ENCODE measurements at places on chromosomes 3 and 15.

DNA sequence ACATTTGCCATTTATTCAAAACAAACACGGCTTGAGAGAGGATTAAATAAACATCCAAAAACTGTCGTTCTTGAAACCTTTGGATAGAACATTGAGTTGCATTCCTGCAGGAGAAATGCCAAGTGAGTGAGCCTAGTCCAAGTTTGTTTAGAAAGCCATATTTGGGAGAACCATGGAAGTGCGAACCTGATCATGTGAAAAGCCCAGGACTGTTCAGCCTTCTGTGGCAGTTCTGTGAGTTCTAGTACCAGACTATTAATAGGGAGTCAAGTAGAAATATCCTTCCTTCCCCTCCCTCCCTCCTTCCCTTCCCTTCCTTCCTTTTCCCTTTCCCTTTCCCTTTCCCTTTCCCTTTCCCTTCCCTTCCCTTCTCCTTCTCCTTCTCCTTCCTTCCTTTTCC lies 470.4 kb downstream of the LPP start:
- no peak for DNase-seq

DNA sequence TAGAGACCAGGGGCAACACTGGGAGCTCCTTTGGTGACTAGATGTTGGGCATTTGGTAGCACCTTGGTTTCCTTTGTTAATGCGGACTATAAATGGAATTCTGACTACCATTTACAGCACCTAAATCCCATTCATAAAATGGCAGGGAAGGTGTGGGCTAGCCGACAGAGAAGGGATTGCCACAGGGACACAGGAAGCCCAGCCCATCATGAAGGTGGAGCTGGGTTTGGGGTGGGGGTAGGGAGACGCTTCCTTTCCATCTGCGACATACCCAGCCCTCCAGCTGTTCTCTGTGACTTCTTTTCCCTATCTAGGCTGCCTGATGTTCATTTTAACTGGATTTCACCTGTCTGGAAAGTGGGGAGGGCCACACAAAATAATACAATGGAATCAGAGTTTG lies 21.0 kb downstream of the ABHD2 start:
- no peak for DNase-seq

GRCh38 chr15:79656151-79657000 lies 224.2 kb downstream of the MINAR1 start:
- no peak for DNase-seq

DNA sequence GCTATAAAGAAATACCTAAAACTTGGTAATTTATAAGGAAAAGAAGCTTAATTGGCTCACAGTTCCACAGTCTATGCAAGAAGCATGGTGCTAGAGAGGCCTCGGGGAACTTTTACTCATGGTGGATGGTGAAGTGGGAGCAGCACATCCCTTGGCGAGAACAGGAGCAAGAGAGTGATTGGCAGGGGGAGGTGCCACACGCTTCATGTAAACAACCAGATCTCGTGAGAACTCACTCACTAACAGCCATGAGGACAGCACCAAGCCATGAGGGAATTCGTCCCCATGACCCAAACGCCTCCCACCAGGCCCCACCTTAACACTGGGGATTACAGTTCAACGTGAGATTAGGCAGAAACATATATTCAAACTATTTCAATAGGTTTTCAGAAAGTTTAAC lies 28.0 kb downstream of the GABRB3 start:
- DNase-seq, result no peak

- no peak for DNase-seq
Observed at GRCh38 chr3:98701071-98701675, 62.0 kb upstream of the ST3GAL6 start.

- DNase-seq, result no peak
Observed at GRCh38 chr3:117844676-117845075, 1135.1 kb downstream of the TUSC7 start.

GRCh38 chr3:72196377-72196929 lies 411.5 kb upstream of the PROK2 start:
- DNase-seq, result no peak

GRCh38 chr3:132556508-132557159 lies 40.4 kb upstream of the ACKR4 start:
- no peak for DNase-seq

GRCh38 chr3:12952343-12953200 lies 111.2 kb upstream of the RPL32 start:
- no peak for DNase-seq

GRCh38 chr3:13352621-13353131 lies 67.4 kb downstream of the NUP210 start:
- peak; percentile 37 for DNase-seq

DNA sequence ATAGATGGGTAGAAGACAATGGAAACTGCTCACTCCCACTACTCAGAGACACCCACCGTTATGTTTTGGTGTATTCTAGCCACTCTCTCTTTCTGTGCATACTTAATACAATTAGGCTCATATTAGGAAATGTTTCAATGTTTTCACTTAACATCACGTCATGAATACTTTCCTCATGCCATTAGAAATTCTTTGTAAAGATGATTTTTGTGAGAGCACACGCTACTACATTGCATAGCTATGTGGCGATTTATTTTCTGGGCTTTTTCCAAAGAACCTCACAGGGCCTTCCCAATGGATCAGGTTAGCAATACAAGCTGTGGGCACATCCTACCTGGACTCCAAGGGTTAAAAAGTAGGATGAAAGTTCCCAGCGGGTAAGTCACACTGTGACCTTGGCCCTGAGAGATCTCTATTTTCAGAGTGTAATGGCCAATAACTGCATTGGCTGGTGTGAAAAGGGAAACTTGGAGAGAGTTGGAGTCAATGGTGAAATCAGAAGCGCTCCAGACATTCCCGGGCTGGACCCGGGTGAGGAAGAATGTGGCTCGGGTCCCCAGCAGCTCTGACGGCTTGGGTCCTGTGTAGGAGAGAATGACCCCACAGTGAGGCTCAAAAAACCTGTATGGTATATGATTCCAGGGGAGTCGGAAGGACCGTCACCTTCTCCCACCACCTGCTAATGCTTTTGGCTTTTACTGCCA lies 25.8 kb upstream of the TGM5 start:
- DNase-seq, result no peak

DNA sequence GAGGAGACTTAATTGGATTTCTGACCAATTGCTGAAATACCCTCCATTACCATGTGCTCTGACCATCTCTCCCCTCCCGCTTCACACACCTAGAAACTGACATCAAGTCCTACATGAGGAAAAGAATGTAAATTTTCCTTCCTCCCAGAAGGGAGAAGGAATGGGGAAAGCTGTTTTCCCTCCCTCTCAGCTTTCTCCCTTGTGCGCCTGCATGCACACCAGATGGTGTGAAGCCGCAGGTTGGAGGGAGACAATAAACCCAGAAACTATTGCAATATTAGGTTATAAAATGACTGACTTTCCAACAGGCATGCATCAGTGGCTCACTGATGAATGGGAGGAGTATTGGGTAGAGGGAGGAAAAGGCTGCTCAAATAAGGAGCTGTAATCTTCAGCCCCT lies 50.9 kb downstream of the MB21D2 start:
- DNase-seq, result no peak

DNA sequence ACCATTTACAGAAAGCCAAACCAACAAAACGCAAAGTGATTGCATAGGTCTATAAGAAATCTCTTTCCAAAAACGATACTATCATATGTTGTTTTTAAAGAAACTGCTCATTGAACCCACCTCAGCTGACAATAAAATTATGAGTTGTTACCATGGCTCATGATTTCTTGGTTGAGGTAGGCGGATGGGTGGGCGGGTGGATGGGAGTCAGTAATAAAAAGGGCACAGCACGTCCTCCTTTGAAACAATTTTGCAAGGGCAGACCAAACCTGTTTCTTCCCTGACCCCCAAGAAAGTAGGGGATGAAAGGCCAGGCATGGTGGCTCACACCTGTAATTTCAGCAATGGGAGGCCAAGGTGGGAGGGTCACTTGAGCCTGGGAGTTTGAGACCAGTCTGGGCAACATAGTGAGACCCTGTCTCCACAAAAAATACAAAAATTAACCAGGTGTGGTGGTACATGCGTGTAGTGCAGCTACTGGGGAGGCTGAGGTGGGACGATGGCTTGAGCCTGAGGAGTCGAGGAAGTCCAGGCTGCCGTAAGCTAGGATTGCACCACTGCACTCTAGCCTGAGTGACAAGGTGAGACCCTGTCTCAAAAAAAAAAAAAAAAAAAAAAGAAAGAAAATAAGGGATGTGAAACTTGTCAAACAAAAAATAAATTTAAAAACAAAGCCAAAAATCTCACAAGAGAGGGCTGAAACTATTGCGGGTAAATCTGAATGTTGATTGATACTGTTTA lies 2.1 kb downstream of the ABHD10 start:
- peak; percentile 41 for DNase-seq

- no peak for DNase-seq
Observed at GRCh38 chr3:156769721-156770654, 56.2 kb upstream of the LEKR1 start.

DNA sequence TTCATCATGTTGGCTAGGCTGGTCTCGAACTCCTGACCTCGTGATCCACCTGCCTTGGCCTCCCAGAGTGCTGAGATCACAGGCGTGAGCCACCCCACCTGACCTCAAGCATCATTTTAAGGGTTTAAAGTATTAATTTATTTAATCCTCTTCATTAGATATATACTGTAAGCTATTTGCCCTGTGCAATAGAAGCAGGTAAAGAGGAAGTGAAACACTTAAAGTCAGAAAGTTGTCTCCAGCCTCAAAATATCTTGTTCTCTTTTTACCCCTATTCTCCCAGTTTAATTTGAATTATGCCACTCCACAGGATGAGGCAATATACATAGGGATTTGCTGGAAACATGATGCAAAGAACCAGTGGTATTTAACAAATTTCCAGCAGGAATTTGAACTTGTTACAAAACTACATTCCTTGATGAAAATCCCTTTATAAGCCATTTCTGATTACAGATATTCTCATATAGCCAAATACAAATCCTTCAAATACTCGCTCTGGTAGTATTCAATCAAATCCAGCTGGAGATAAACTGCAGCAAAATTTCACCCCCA lies 2.0 kb downstream of the NDUFB5 start:
- DNase-seq, result no peak

DNA sequence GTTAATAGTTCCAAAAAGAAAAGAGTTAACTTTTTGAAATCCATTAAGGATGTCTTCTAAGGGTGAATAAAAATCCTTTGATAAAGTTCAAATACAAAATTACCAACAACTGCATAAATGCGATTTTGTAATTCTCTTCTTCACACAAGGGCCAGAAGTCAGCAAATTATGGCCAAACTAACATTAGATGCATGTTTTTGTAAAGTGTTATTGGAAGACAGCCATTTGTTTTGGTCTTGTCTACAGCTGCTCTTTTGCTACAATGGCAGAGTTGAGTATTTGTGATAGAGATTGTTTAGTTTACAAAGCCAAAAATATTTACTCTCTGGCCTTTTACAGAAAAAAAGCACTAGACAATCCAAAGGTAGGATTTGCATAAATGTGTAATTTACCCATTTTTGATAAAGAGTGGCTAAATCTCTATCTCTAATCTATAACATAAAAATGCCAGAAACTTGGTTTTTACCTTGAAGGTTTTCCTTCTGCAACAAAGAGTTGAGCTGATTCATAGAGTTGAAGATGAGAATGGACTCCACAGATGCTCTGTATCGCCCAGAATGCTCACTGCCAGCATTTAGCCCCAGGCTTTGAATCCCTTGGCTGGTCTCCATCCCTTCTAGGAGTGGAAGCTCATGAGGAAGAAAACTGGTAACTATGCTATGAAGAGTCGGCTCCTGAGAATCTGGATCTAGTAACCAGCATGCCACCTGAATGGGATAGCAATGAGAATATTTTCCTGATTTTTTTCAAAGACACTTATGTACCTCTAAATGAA lies 64.5 kb downstream of the POLQ start:
- DNase-seq, result no peak

DNA sequence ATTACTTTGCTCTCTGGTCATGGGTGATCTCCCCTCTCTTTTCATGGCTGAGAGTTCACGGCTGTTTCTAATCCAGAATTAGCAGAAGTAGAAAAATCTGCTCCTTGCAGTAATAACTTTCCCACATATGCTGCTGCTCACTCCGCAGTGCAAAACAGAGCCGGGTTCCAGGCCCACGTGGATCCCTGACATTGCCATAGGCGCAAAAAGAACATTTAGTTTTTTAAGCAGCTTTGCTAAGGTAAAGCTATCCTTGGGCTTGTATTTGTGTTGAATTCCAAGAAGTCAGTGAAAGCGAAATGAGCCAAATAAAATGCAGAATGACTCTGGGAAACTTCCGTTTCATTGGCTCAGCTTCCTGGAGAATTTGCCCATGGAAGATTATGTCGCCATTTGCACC lies 633.7 kb upstream of the SUCLG2 start:
- no peak for DNase-seq

GRCh38 chr3:194077602-194078001 lies 58.3 kb upstream of the HES1 start:
- no peak for DNase-seq

- DNase-seq, result no peak
Observed at GRCh38 chr3:69426967-69427304, 41.0 kb upstream of the FRMD4B start.

DNA sequence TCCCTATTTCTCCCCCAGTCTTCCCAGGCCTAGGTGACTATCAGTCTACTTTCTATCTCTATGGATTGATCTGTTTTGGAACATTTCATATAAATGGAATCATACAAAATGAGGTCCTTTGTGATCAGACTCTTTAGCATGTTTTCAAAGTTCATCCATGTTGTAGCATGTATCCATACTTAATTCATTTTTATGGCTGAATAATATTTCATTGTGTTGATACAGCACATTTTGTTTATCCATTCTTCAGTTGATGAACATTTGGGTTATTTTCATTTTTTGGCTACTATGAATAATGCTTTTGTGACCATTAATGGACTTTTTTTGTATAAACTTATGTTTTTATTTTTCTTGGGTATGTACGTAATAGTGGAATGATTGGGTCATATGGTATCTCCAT lies 19.2 kb upstream of the MGA start:
- no peak for DNase-seq

DNA sequence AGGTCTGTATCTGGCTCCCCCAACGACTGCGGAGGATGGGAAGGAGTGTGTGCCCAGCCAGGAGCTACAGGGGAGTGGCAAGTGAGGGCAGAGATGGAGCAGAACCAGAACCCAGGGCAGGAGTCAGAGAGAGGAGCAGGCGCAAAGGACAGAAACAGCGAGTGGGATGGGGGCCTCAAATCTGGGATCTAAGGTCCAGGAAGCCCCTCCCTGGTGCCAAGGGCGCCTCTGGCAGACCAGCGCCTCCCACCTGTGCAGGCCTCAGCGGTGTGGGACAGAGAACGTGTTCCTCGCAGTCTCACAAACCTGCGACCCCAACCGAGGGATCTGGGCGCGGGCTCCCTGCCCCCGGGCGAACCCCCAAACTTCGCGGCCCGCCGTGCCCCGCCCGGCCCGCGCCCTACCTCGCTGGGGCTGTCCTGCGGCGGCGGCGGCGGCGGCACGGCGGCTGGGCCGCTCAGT lies 301 bp downstream of the PCBP4 start:
- DNase-seq, result no peak

All from stimulated activated naive CD8-positive, alpha-beta T cell treated with anti-CD3 and anti-CD28 coated beads, Interleukin-15, Interleukin-2, amounts not matched to agents 100 U/mL and 50 U/mL, for 24 hours (primary cell).